CD8-positive, alpha-beta T cell (primary cell): ENCODE measurements at places on chromosomes 2 and 18.

DNA sequence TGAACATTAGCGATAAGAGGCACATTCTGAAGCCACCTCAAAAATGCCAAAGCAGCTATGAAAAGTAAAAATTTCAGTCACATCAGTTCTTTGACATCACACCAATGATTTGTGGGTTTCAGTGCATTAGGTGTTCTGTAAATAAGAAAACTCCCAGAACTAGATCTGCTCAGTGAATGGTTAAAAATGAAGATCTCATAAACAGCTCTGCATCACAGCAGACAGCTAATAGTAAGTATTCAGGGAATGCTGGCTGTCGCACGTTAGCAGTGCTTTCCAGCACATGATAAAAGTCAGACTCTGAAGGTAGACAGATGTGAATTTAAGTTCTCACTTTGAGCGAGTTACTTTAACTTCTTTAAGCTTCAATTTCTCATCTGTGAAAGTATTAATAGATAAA, 154.9 kb downstream of the SATB2 start:
- DNase-seq: no peak

DNA sequence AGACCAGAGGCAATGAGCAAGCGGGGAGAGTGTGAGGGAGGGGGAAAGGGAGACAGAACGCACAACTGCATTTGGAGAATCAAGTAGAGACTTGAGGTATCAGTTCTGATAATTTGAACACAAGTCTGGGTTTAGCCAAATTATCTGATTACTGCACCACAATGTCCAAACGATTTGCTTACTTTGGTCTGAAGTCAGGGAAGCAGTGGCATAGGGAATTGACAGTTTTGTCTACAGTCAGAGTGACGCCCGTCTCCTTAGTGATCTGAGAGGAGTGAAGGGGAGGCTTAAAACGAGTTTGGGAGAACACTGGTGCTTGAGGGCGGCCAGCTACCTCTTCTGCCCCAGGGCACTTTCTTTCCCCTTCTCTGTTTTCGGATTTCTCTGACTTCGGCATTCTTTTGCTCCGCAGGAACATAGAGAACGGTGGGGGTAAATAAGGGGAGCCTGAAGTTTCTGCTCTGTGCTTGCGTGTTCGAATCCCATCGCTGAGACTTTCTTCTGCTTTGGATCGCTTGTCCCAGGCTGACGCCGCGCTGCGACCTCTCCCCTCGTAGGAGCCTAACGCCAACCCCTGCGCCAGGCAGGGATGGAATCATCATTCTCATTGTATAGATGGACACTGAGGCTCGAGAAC, 2.9 kb upstream of the DLX2 start:
- no peak for DNase-seq

- no peak for DNase-seq
Measured at GRCh38 chr18:54378057-54378456, 20.4 kb downstream of the C18orf54 start.

GRCh38 chr2:236367506-236368289, 103.5 kb upstream of the ASB18 start:
- DNase-seq: no peak
